RCC 7860 (cell line): ENCODE measurements at places on chromosomes 1 and 21.

DNA sequence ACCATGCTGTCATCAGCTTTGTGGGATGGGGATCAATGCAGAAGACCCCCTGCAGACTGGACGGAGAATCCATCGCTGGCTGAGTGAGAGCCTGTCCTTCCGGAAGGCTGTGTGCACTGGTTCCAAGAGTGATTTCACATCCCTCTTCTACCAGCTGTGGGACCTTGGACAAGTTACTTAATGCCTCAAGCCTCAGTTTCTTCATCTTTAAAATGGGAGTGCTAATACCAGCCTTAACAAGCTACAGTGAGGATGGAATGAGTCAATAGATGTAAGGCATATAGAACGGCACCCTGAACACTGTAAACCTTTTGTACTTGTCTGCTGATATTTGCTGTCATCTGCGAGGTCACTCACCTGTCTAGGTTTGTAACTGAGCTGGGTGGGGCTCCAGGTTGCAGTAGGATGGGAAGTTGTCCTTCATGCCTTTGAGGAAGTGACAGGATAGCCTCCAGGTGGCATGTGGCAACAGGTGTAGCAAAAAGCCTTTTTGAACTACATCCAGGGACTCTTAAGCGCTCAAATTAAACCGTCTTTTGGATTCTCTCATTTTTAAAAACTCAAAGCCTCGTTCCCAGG is 27.5 kb downstream of the TMEM51 start:
- no peak for DNase-seq

DNA sequence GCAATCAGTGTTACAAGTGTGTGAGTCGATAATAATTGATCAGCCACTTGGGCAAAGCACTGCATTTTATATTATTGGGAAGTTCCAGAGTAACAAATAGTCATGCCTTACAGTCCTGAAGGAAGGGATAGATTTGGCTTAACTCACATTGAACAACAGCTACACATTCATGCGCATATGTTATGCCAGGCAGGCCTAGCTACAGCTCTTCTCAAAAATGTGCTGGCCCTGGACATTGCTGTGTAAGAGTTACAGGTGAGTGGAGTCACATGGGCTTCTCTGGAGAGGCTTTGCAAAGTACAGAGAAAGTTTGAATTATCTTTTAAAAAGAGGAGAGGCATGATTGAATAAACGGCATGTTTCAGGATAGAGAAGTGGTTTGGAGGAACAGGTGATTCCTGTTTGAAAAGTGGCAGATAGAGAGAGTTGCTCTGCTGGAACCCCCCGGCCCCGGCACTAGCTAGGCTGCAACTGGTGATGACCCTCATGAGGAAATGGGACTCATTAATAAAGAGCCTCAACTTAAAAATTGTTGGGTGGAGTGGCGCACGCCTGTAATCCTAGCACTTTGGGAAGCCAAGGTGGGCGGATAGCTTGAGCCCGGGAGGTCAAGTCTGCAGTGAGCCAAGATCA is 200.6 kb downstream of the CRB1 start:
- no peak for DNase-seq

GRCh38 chr1:153375511-153375910 is at the start of gene S100A12:
S100A12 (minus strand) TSS chr1:153375621; CDS start chr1:153374592, 1,029 bp downstream.
- DNase-seq, result peak; percentile 45

- DNase-seq, result no peak
These were observed 24.1 kb downstream of the MROH9 start for GRCh38 chr1:170959385-170959784.

- no peak for DNase-seq
These were observed 534.6 kb downstream of the LMO4 start for GRCh38 chr1:87863317-87863716.

DNA sequence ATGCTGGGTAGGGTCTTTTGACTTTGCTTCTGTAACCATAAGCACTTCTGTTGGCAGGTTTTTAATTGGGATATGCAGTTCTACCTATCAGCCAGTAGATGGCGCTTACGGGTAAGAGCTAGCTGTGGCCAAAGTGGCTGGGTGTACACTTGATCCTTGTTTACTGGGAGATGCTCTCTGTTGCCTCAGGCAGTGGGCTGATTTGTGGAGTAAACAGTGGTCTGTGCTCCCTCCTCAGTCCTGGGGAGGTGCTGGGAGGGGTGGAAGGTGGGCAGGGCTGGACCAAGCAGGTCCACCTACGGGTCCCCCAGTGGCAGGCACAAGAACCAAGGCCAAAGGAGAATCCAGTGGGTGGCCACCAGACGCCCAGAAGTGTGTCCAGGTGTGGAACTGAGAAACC is 43.4 kb downstream of the RALGPS2 start:
- no peak for DNase-seq

DNA sequence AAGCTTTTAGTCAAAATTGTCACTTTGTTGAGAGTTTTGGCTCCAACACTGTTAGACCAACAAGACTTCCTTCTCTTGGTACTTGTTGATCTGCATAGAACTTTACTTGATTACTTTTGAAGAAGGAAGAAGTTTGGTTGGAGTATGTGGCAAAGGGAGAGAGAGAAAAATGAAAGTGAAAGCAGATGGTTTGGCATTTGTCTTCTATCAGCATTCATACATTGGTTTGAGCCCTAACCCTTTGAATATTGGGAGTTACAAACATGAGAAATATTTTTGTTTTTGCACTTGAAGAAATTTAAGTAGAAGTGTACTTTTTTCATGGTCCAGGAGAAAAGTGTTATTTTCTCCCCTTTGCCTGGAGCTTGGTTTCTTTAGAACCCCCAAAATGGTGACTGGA is 169.8 kb downstream of the ADGRL4 start:
- no peak for DNase-seq

DNA sequence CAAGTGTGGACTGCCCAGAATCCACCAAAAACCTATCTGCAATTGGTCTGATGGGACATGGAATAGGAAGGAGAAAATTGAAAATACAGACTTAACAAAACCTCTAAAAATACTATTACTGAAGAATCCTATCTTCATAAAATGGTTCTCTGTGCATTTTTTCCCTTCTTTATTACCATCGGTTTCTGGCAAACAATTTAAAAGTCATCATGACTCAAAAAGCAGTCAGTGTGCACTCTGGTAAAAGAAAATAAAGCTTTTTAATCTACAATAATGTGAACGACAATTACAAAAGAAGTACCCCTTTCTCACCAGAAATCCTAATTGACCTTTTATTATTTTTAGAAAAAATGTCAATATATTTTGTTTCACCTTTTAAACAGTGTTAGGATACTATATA is 186.3 kb downstream of the TPR start:
- DNase-seq, result no peak

- DNase-seq, result no peak
These were observed 12.3 kb downstream of the C1orf94 start for GRCh38 chr1:34188985-34189384.

- no peak for DNase-seq
These were observed 36.6 kb upstream of the ZFP69B start for GRCh38 chr1:40413527-40414252.

DNA sequence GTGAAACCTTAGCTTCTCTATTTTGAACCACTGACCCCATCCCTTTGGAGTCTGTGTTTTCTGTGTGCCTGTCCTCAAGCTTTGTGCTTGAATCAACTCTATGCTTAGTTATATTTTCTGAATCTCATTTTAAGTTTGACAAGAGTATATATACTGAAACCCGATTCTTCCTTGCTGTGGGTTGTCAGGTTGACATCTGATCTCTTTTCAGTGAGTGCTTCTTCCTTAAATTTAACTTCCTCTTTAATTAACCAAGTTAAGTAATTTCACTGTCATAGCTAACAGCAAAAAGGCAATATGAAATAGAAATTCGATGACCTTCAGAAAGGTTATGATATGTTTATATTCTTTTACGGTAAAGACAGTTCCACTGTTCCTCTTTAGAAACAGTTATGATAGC is 69.4 kb downstream of the C1orf21 start:
- no peak for DNase-seq

GRCh38 chr1:228828151-228828550 is 92.9 kb downstream of the RHOU start:
- no peak for DNase-seq

DNA sequence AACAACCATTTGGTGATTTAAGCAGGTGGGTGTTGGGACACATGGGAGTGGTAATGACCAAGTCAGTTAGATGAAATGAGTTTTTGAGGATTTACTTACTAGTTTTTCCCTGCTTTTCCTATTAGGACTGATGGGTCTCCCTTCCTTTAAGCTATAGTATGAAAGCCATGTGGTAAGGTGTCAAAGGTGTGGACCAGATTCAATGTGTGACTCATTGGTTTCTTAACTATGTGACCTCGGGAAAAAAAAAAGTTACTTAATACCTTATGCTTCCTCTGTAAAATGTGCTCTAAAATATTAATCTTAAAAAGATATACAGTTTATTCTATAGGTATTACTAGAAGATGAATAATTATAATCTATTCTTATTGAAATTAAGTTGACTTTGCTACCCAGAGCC is 93.7 kb downstream of the DUSP10 start:
- no peak for DNase-seq

- DNase-seq, result no peak
These were observed 12.1 kb upstream of the C1orf174 start for GRCh38 chr1:3911981-3912808.

DNA sequence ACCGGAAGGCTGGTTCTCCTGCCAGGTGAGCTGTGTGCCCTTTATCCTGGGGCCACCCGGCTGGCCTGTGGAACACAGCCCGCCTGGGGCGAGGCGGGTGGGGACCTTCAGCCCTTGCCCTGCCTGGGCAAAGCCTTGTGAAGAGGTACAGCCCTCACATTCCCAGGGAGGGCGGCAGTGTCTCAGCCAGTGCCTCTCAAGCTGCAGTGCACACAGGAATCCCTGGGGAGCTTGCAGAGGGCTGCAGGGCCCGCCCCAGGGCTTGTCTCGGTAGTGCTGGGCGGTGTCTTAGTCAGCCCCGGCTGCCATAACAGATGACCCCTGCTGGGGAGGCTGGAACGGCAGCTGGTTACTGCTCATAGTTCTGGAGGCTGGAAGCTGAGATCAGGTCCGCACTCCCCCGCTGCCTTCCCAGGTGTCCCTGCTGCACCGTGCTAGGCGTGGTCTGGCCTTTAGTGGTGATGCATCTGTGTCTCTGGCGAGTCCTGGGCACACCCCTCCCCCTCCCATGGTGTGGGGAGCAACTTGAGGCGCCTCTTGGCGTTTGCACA is 12.6 kb downstream of the DFFB start:
- DNase-seq, result no peak

GRCh38 chr21:39037807-39038405 is 145.3 kb downstream of the PSMG1 start:
- DNase-seq, result no peak
